ENCODE measurements at places on chromosomes 7 and 10. TPM values are rescaled to one million over a fixed set of nuclear protein-coding genes. Genes with fewer than 3 reads are reported as not detected.

PILRA gene
- total RNA-seq: 3.4 TPM

EIF5AL1 gene
- 0.10 TPM for total RNA-seq

ABCC2 gene
- 1.3 TPM for total RNA-seq

FAM180A gene
- total RNA-seq: not detected

HECW1 gene
- total RNA-seq: not detected

GRCh38 chr7:139358541-139359365, 941 bp upstream of the LUC7L2 start:
- peak; percentile 47 for DNase-seq
- no peaks in the 10 kb centered on the region for H3K27me3 ChIP-seq

GRCh38 chr7:157625973-157626742, 289.4 kb downstream of the DNAJB6 start:
- peak overlapping the region; percentile 59 for H3K4me3 ChIP-seq
- peaks cover 11% of the 10 kb centered on the region for H3K27me3 ChIP-seq
- no peak for DNase-seq
- no peak overlapping the region for H3K27ac ChIP-seq

GRCh38 chr10:122116331-122116730, 127.4 kb downstream of the TACC2 start:
- no peak overlapping the region for H3K27ac ChIP-seq
- no peaks in the 10 kb centered on the region for H3K36me3 ChIP-seq
- H3K4me1 ChIP-seq: no peaks in the 10 kb centered on the region
- DNase-seq: no peak
- H3K27me3 ChIP-seq: peaks cover 34% of the 10 kb centered on the region

Data from activated T-cell treated with anti-CD3 and anti-CD28 coated beads, Interleukin-2, amount 50 U/mL, for 72 hours (primary cell).